ENCODE measurements at places on chromosomes 12 and 14. TPM values are rescaled to one million over a fixed set of nuclear protein-coding genes. Genes with fewer than 3 reads are reported as not detected.
A peak's percentile ranks its signal among the peaks of the same experiment; 100 is the strongest.

DNA sequence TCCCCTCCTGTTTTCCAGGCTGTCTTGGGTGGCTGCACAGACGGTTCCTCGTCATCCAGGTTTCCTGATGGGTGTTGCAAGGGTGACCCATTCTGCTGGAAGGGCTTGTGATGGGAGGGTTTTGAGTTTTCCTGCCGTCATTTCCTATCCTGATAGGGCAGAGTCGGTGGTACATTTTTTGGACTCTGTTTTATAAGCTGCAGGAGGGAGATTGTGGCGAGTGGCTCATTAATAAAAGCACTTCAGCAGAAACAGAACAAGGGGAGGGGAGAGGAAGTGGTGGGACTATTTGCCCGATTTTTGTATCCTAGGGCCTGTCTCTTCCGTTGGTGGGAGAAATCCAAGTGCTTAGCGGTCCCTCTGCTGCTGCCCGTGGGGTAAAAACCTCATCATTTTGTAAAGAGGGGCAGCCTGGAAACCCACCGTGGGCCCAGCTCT is 40.0 kb downstream of the TSPAN9 start:
- DNase-seq: peak; percentile 75

DNA sequence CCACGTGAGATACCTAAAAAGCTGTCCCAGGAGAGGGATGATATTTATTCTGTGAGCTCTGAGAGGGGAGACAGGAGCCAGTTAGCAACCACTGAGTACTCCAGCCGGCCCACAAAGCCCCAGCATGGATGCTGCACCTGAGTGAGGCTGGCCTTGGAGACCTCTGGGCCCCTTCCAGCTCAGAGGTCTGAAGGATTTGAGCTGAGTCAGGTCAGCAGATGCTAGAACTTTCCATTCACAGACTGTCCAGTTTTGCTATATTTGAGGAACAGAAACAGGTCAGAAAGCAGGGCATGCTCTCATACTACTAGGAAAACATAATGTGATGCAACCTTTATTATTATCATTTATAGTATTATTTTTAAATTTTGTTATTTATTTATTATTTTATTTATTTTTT is 15.0 kb upstream of the MAPKAPK5 start:
- no peak for DNase-seq

- peak; percentile 65 for DNase-seq
Observed at GRCh38 chr12:10363914-10364814, 25.7 kb downstream of the KLRK1 start.

DNA sequence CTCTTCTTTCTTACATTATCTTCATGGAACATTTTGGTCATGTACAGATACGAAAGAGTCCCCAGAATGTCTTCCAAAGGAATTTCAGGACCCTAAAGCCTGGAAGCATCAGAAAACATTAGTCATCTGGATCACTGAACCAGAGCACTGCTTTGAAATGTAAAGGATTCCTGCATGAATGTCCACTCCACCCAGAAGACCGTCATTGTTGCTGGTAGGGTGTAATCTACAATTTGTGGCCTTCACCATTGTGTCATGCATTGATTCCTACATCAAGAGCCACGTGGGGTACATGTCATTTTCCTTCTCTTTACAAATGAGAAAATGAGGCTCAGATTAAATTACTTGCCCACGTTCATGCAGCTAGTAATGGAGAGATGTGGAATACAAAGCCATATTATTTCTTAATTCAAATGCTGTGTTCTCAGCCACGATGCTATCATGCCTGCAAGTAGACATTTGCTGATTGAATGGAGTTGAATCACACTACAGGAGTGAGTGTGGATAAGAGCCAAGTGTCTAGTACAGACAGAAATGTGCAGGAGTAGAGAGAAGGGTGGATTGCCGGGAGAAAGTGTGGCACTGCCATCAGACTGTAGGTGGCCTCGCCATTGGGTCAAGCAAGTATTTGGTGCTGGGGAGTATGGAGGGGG is 231.2 kb downstream of the C12orf75 start:
- peak; percentile 90 for DNase-seq

PLD4 gene
- 0.17 TPM for total RNA-seq

Data from fibroblast of lung (primary cell).